Keratinocyte (primary cell): ENCODE measurements at places on chromosomes 4 and X. TPM values are rescaled to one million over a fixed set of nuclear protein-coding genes. Genes with fewer than 3 reads are reported as not detected.

- no peaks in the 10 kb centered on the region for H3K27me3 ChIP-seq
- H3K4me1 ChIP-seq = no peaks in the 10 kb centered on the region
- H3K4me3 ChIP-seq = no peak overlapping the region
- DNase-seq = no peak
- H3K36me3 ChIP-seq = no peaks in the 10 kb centered on the region
Measured at GRCh38 chr4:163941221-163941905, 446.9 kb downstream of the TMA16 start.

- H3K27ac ChIP-seq = no peak overlapping the region
- H3K4me3 ChIP-seq = no peak overlapping the region
- H3K36me3 ChIP-seq = peaks cover 11% of the 10 kb centered on the region
- no peak for DNase-seq
Measured at GRCh38 chrX:1425381-1425780, 27.3 kb downstream of the ASMTL start.

GRCh38 chr4:48664938-48665337 lies 115.1 kb downstream of the FRYL start:
- peak overlapping the region; percentile 39 for H3K27ac ChIP-seq
- no peak overlapping the region for H3K4me3 ChIP-seq
- no peak for DNase-seq
- H3K36me3 ChIP-seq = no peaks in the 10 kb centered on the region
- peaks cover 40% of the 10 kb centered on the region for H3K4me1 ChIP-seq
- H3K27me3 ChIP-seq = no peaks in the 10 kb centered on the region

GRCh38 chrX:28888416-28888815 lies 301.2 kb downstream of the IL1RAPL1 start:
- no peaks in the 10 kb centered on the region for H3K27me3 ChIP-seq
- DNase-seq = no peak
- no peak overlapping the region for H3K27ac ChIP-seq
- no peaks in the 10 kb centered on the region for H3K4me1 ChIP-seq

GRCh38 chrX:123976706-123977316 lies 15.3 kb downstream of the STAG2 start:
- no peak overlapping the region for H3K27ac ChIP-seq
- peaks cover 6% of the 10 kb centered on the region for H3K4me1 ChIP-seq
- DNase-seq = no peak
- H3K36me3 ChIP-seq = no peaks in the 10 kb centered on the region

DNA sequence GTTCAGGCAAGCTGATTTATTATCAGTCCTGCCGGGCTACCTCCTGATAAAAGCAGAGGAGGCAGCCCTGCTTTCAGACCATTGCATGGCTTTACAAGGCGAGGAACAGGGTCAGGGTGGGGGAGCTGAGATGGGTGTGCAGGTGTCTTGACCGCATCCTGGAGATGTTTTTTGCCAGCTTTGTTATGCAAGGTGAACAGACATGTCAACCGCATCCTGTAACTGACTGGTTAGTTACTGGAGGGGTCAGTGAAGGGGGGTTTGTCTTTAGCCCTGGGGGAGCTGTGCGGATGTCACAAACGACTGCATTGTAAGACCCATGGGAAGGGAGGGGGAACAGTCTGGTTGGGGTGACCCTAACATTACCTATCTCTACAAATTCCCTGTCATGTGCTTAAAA lies 10.0 kb downstream of the ADAM29 start:
- H3K27me3 ChIP-seq = no peaks in the 10 kb centered on the region
- no peaks in the 10 kb centered on the region for H3K4me1 ChIP-seq
- H3K36me3 ChIP-seq = no peaks in the 10 kb centered on the region
- no peak overlapping the region for H3K27ac ChIP-seq

The LRP2BP gene
- 0.03 to 0.22 TPM (median 0.15 TPM) in 3 replicates for polyA plus RNA-seq

The PHF8 gene
- 5.9 to 8.3 TPM (median 7.6 TPM) in 3 replicates for polyA plus RNA-seq

The MAGEA12 gene
- not detected in 3 replicates for polyA plus RNA-seq
